ENCODE measurements at places on chromosomes 4 and X.

DNA sequence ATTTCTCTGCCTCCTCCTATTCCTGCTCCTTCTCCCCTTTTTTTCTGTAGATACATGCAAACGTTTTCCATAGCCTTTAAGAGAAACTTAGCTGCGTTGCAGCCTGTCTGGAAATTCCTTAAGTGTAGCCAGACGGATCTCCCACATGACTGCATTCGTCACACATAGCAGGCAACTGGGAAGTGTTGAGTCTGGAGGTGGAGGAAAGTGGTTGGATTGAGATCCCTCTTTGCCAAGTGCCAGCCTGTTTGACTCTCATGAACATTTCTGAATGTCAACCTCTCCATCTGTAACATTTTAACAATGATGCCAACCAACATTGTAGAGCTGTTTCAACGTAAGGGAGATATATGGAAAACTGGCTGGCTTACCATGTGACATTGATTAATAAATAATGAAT is 45.1 kb upstream of the FAM9A start:
- DNase-seq: no peak

- DNase-seq: no peak
These were observed 104.7 kb upstream of the NOCT start for GRCh38 chr4:138910914-138911336.

DNA sequence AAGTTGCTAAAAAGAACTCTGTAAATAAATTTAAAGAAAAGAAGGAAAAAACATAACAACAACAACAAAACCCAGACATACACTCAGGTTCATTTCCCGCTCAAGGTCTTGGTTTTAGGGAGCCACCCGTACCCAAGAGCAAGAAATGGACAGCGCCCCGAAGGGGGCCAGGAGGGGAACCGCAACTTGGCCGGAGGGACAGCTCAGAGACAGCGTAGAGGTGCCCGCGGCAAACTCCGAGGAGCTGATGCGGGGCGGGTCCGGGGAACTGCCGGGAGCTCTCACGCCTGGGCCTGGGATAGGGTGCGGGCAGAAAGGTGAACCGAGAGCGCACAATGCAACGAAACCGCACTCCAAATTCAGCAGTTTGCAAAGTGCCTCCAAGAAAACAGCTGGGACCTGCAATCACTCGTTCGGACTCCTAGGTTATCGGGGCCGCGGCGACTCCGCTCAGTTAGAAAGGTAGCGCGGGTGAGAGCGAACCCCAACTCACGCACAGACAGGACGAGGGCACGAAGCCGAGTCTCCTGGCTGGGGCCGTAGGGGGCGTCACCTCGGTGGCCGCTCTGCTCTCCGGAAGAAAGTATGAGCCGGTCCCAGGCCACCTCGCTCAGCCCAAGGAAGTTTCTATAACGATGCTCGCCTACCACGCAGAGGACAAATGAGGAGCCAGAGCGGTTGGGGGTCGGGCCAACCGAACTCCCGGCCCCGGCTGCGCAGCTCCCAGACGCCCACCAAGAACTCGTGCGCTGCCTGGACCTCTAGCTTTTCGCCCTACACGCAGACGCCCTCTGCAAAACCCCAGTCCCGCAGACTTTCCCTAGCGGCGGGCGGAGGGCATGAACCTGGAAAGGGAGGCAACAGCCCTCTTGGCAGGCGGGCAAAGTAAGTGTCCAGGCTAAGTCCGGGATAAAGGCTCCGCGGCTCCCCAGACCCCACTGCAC is 1.4 kb downstream of the NDNF start:
- no peak for DNase-seq

GRCh38 chr4:101183221-101183620 is 164.1 kb downstream of the PPP3CA start:
- no peak for DNase-seq

GRCh38 chr4:129429581-129430320 is 333.8 kb downstream of the C4orf33 start:
- no peak for DNase-seq

GRCh38 chrX:139179592-139179991 is 350.9 kb upstream of the F9 start:
- no peak for DNase-seq

DNA sequence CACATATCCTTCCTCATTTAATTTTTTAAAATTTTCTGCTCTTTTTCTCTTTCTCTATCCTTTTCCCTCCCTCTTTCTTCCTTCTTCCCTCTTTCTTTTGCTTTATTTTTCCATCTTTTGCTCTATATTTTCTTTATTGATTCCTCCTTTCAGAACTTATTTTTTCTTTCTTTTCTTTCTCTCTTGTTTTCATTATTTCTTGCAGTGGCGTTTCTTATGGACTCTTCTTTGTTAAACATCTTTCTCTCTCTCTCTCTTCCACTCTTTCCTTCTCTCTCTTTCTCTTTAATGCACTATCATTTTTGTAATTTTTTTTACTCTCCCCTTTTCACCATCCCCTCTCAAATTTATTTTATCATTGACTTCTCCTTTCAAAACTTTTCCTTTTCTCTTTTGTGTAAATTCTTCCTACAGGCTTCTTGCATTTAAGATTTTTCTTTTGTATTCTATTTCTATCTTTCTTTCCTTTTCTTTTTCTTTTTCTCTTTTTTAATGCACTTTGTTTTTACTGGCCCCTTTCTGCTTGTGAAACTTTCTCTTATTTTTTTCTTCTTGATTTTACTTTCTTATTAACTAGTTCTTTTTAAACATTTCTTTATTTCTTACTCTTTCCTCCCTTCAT is 97.0 kb downstream of the RBMX2 start:
- DNase-seq: no peak

DNA sequence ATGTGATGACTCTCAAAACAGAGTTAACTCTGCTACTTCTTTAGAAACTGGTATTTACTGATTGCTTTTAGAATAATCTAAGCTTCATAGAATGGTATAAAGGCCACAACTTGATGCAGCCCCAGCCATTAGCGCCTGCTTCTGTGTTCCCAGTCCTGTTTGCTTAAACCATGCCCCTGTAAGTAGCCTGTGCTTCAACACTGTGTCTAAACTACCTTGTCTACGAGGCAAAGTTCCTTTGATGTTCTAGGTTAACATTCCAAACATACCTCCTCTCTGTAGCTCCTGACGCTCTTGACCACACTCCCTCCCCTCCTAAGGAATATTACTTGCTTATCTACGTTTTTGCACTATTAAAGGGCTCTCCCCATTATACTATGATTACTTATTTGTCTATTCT is 352.5 kb upstream of the ADGRL3 start:
- no peak for DNase-seq

DNA sequence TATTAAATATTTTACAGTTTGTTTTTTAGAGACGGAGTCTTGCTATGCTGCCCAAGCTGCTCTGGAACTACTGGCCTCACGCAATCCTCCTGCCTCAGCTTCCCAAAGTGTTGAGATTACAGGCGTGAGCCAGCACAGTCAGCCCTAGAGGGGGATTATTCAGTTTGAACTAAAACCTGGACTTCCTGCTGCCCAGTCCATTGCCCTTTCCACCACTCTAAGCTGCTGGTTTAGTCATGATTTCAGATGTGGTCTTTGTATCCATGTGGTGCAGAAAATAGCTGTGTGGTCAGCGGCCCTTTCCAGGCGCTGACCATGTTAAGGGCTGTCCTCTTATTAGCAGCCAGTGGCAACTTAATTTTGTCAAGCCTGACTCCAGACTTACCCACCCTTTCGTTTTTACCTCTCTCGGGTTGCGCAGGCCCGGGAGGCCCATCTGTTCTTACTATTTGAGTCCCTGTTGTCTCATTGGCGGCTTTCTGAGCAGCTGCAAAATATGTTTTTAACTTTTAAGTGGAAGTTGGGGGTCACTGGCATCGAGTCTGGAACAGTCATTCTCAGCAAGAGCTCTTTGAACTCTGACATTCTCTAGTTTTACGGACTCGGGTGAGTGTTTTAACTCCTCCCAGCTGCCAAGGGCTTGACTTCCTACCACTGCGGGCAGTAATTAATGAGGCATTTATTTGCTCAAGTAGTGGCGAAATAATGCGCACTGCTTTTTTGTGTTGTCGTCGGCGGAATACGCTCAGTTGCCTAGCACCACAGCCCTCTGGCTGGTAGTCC is 773 bp upstream of the VMA21 start:
- DNase-seq: no peak

- no peak for DNase-seq
These were observed 1138.7 kb upstream of the PCDH7 start for GRCh38 chr4:29581457-29581856.

DNA sequence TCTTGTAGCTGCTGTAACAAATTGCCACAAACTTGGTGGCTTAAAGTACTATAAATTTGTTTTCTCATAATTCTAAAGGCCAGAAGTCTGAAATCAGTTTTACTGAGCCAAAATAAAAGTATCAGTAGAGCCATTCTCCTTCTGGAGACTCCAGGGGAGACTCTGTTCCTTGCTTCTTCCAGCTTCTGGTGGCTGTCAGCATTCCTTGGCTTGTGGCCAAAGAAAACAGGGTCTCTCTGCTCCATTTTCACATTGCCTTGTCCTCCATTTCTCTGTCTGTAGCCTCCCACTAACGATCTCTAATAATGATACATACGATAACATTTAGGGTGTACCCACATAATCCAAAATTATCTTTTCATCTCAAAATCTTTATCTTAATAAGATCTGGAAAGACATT is 200.4 kb downstream of the MAB21L2 start:
- no peak for DNase-seq

DNA sequence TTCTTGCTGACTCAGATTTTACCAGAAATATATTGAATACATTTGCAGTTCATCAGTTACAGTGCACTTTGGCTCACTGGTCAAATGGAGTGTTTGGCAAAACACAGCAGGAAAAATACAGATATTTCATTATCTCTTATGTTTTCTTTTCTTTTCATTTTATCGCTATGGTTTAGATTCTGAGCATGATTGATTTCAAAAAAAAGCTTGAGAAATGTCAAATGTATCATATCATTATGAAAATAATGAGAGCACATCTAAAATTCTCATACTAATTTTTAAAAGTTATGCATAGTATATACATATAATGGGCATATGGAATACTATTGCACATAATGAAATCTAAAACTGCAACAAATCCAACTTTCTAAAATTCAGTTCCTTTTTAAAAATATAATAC is 593.8 kb upstream of the PCDH7 start:
- DNase-seq: no peak

- DNase-seq: no peak
These were observed 622.2 kb upstream of the GRID2 start for GRCh38 chr4:91681544-91681943.

- DNase-seq: no peak
These were observed 25.5 kb downstream of the VEGFC start for GRCh38 chr4:176767183-176767582.

Data from KBM-7 (cell line).